ENCODE measurements at places on chromosomes 7 and 10.

DNA sequence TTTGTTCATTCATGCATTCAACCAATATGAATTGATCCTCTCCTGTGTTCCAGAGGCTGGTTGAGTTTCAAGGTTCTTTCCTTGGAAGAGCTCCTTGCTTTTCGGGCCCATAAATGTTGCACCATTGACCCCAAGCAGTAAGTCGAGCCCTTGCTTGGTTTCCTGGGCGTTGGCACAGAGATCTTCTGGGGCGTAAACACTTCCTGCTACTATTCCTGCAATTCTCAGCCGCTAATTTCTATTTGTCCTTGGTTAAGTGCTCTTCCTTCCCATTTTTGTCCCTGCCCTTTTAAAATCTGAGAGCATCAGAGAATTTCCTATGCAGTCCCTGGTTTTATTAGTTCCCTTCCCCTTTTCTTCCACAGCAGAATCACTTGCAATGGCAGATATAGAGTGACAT is 44.1 kb upstream of the ADRB1 start:
- DNase-seq = no peak

DNA sequence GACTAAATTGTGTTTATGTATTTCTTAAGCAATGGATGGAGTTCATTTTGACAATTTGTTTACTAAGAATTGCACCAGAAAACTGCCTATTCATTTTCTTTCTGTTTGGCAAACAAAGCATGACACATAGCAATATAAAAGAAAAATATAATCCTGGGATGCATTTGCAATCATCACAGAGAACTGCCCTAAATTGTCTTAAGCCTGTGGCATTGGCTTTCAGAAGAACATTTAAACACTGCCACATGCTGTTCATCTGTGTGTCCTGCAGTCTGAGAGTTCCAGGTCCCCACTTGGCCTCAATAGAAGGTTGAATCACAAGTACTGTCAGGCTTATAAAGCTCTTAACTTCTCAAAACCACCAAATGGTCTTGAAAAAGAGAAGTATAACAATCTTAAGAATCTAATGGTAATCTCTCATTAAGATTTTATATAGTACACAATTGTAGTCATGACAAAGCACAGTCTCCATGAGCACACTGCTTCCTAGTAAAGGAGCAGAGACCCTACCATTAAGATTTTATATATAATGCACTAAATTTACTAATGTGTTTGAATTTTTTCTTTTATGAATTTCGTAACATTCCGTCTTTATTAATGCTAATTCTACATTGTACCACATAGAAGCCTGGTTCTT is 29.9 kb downstream of the RNLS start:
- DNase-seq = peak; percentile 69

GRCh38 chr7:106418094-106418493 is 133.3 kb upstream of the NAMPT start:
- DNase-seq = no peak

DNA sequence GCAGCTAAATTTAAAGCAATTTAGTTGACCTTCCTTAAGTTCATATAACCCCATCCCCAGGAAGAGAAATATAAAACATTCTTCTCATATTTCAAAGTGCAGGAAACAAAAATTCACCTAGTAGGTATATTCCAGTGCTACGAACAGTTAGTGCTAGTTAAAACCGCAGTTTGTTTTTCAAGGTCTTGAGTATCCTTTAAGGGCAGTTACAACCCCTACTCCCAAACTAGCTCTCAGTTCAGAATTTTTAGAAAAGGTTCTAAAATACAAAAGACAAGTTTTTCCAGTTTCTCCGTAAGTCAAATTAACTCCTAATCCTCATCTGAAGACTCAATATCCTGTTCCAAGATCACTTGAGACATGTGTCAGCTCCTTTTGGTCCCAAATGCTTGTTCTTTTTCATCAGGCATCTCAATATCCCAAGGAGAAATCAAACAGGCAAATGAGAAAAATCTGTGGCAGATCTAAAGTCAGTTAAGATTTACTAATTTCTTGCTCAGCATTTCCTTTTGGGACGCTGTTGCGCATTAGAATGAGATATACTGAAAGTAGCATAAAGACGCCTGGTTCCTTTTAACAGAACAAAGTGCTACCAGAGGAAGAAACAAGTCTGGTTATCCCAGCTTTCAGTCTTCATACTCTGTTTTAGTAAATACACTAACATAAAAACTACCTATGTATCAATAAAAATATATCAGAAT is 51.8 kb downstream of the ARHGAP12 start:
- no peak for DNase-seq

GRCh38 chr7:73706126-73707044 is 13.1 kb downstream of the STX1A start:
- no peak for DNase-seq

Measured in kidney glomerular epithelial cell (primary cell).